Hindlimb muscle (tissue), 1 donor: ENCODE measurements at places on chromosomes 12 and 14. TPM values are rescaled to one million over a fixed set of nuclear protein-coding genes. Genes with fewer than 3 reads are reported as not detected.

GRCh38 chr12:29398495-29398894, 17.5 kb upstream of the ERGIC2 start:
- no peak for DNase-seq

The RNASE3 gene
- polyA plus RNA-seq, result 0.27 TPM

The MUCL1 gene
- polyA plus RNA-seq, result not detected

The ANKRD33 gene
- polyA plus RNA-seq, result not detected

- DNase-seq, result no peak
Measured at GRCh38 chr12:89710873-89711750, 2.5 kb upstream of the ATP2B1 start.

The TAS2R7 gene
- polyA plus RNA-seq, result not detected

The KRT79 gene
- polyA plus RNA-seq, result 0.41 TPM

- no peak for DNase-seq
Measured at GRCh38 chr12:110763583-110763982, 20.9 kb upstream of the PPP1CC start.

The MYO1H gene
- 0.25 TPM for polyA plus RNA-seq

- no peak for DNase-seq
Measured at GRCh38 chr14:61866932-61867920, 105.0 kb downstream of the SNAPC1 start.

The LRCOL1 gene
- not detected for polyA plus RNA-seq
